Activated naive CD4-positive, alpha-beta T cell treated with anti-CD3 and anti-CD28 coated beads, Interleukin-2, amount 50 U/mL, for 16 hours (primary cell): ENCODE measurements at places on chromosomes 1 and 21.

- DNase-seq: no peak
Measured at GRCh38 chr1:211574705-211575104, 4.3 kb downstream of the SLC30A1 start.

DNA sequence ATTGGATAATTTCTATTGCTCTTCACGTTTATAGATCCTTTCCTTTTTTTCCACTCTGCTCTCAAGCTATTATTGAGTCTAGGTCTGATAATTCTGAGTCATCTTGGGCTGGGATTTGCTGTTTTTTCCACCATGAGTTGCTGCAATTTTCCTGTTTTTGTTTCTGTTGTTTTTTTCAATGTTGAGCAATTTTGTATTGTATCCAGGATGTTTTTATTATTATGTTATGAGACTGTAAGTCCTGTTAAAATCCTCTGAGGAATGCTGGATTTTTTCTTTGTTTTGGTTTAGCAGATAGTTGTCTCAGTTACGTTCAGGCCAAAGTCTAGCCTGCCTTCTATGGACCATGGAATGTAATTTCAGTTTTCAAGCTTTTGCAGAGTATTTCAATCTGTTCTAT lies 13.0 kb upstream of the SLC35A3 start:
- no peak for DNase-seq

DNA sequence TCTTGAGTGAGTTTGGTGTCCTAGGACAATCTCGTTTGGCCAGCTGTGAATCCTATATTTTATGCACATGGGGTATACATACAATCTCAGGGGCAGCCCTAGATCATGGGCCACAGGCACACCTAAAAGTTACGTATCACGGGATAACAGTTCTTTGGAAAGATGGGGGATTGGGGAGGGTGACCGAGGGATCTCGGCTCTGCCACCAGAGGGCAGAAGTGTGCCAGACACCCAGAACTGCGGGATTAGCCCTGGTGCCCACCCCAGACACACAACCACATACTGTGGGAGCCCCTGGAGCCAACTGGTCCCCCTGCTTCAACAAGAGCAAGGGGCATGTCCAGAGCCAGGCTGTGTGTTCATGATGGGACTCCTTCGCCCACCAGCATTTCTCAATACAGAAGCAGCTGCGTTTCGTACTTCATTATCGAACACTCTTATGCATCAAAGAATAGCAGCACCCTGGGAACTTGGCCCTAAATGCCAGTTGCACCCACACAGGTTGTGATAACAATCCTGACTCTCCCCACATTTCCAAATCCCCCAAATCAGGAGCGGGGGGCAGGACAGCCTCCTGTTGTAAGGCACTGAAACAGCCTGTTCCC lies 37.4 kb downstream of the TMCO4 start:
- peak; percentile 26 for DNase-seq

DNA sequence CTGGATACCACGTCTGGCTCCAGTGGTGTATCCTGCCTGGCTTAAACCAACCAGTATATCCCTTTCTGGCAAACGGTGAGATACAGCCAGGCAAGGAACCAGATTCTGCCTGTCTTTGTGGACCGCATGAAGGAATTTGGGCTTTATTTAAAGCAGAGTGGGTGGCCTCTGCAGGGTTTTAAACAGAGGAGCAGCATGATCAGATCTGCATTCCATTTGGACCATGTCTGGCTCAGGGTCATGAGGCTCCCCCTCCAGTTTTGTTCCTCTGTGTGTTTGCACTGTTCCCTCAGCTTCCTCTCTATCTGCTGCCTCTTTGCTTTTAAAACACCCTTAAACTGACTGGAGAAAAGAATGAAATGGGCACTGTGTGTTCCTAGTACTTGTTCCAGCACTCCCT lies 195.0 kb downstream of the GIPC2 start:
- no peak for DNase-seq

DNA sequence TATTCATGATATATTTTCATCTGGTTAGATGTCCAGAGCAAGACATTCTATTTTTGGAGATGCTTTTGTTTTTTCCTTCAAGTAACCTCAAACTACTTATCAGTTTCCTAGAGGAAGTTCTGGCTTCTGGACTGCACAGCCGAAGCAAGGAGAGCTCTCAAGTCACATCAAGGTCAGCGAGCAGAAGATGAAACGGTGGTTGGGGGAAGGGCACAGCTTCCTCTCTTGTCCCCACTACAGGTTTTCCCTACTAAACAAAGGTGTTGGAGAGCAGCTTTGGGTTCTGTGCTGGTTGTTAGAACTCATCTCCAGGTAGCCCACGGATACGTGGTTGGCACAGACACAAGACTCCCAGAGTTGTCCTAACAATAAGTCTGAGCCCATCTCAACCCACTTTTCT lies 5.1 kb upstream of the PLEKHO1 start:
- DNase-seq: no peak

GRCh38 chr1:1306070-1306660 lies 1.6 kb downstream of the ACAP3 start:
- DNase-seq: no peak
